Aorta (tissue), 5 donors: ENCODE measurements at places on chromosomes 7 and 10. TPM values are rescaled to one million over a fixed set of nuclear protein-coding genes. Genes with fewer than 3 reads are reported as not detected.

DNA sequence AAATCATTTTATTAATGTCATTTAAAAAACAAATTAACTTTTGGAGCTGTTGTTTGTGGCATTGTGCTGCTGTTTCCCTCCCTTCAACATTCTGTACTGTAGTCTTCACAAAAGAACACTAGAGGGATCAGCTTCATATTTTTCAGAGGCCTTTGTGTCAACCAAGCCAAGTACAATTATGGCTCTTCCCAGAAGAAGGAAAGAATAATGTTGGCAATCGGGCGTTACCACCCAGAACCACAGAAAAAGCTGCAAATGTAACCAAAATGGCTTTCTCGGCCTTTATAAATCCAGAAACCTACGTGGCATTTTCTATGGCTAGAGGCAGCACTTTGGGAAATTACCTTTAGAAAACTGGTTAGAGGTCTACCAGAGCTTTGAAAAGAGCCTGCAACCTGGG is 98.8 kb upstream of the COL1A2 start:
- no peak for DNase-seq

Gene ADAM12
- 5.5 TPM for total RNA-seq

DNA sequence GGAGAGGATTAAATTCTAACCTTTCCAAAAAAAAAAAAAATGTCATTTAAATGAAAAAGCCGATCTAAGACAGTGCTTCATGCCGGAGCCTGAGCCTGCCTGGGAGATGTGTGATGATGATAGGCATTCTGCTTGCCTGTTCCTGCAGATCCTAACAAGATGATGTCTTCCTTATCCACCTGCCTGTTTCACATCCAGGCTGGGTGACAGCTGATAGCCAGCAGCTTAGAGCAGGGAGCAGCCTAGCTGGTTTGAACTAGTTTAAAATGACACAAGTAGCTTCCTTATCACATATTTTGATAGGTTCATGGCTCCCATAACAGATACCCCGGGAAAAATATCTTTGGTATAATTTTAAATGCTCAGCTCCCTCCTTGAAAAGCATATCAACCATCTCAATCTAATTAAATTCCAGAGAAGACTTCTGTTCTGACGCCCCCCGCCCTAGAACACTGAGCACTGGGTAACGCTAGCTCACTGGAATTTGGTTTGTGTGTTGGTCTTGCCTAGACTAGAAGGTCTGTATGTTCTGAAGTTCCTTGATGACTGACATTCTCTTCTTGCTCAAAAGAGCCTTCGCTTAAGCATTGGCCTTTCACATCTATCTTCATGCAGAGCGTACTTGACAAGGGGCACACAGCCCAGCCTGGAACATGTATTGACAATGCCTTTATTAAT is 96.9 kb upstream of the FGFR2 start:
- no peak for DNase-seq

DNA sequence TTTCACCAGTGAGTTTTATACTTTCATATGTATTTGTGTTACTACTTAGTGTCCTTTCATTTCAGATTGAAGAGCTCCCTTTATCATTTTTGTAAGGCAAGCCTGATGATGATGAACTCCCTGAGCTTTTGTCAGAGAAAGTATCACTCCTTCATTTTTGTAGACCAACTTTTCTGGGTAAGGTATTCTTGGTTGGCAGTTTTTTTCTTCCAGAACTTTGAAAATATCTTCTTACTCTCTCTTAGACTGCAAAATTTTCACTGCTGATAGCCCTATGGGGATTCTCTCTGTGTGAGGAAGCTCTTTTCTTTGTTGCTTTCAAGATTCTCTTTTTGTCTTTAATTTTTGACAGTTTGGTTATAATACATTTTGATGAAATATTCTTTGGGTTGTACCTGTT is 35.7 kb downstream of the CCDC7 start:
- DNase-seq = no peak

GRCh38 chr10:118062798-118063238 is 16.1 kb upstream of the RAB11FIP2 start:
- no peak for DNase-seq
